NCI-H1694 (cell line): ENCODE measurements at places on chromosomes 3 and 15.

GRCh38 chr3:140702281-140702680 is 24.4 kb downstream of the TRIM42 start:
- DNase-seq = no peak

DNA sequence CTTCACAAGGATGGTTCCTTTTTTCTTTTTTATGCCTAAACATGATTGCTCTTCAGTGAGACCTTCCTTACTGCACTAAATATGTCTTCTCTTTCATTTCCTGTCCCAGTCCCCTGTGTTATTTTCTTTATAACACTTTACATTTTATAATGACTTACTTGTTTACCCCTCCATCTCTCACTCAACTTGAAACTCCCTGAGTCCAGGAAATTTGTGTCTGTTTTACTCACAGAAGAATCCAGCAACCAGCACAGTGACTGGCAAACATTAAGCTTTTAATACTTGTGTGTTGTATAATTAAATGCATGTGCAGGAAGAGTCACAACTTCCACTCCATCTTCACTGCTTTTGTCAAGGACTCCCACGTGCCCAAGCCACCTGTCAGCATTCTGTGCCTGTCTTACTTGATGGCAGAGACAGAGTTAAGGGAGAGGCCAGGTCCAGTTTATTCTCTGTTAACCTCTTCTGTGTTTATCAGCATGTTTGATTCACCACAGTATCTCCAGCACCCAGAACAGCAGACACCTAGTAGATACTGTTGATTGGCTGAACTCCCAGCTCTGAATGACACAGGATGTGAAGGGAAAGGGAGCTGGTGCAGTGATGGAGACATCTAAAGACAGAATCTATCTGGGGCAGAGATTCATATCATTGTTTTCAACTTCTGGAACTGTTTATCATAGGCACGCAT is 42.8 kb downstream of the SSR3 start:
- no peak for DNase-seq

DNA sequence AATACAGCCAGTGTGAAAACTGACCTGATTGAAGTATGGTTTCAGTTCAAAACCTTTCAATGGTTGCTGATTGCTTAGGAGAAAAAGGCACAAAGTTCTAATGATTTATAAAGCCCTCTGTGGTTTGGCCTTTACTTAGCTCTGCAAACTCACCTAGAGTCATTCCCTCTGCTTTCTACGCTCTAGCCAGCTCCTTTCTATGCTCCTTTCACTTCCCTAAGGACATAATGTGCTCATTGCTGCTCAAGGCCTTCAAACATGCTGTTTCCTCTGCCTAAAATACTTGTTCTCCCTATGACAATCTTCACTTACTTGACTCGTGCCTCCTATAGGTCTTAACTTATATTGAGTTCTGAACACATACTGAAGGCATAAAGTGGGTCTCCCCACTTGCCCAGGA is 19.0 kb downstream of the RPL39L start:
- DNase-seq = no peak

DNA sequence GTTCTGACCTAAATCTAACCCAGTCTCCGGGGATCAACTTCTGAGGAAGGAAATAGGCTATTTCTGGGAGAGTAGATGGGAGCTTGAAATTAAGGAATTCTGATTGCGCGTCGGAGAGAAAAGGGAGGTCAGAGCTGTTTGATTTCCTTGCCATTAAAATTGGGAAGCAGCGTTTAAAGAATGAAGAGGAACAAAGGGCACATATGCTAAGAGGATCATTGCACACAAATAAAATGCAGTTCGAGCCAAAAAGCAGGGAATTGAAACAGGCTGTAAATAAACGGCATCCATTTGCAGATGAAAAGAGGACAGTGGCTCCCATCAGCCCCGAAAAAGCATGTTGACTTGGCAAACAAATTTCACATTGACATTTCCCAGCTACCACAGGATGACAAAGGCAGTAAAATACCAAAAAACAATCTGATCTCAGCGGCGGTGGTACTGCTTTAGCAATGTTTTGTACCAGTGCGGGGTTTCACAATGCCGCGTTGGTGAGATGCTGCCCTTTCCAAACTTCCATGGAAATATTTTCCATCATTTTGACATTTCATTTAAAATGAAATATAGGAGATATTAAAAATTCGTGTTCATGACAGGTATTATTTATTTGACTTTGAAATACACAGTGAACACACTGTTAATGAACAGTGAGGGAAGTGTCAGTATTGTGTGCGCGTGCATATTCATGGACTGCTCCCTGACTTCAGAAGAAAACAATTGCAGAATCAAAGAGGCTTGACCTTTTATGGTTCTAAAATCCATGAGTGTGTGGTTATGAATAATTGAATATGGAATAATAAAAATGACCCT is 108.8 kb downstream of the SQOR start:
- DNase-seq = no peak

DNA sequence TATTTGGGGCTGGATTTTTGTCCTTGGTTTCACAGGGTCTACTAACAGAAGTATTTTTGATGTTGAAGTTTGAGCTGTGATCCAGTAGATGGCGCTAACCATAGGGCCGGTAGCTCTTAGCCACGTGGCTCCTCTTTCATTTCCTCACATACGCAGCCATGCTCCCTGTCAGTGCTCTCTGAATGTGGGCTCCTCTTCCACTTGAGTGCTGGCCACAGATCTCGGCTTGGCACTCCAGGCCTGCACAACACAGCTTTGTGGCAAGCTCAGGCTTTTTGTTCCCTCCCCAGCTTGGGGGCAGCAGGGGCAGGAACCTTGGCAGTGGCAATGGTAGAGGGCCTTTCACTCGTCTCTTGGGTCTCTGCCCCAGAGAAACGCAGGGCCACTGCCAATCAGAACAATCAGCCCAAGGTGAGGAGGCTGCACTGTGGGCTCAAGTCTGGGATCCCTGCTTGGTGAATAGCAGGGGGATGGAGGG is 18.6 kb upstream of the DNAAF4 start:
- DNase-seq = no peak

GRCh38 chr3:11381563-11381962 is 109.4 kb downstream of the ATG7 start:
- DNase-seq = no peak

GRCh38 chr15:100723315-100723801 is 121.0 kb downstream of the ASB7 start:
- DNase-seq = no peak

DNA sequence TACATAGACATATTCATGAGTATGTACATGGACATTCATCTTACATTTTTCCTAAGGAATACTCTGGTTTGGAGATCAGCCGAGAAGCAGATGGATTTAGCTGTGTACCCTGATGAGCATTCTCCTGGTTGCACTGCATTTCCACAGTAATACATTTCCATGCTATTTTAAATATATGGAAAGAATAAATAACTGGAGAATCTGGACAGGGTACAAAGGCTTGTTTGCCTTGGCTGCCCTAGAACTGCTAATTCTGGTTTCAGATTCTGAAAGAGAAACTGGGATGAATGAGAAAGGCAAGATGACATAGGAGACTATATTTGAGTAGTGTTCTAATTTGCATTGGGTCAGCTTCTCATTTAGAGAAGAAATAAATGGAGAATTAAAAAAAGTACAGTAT is 190.8 kb upstream of the FAM3D start:
- DNase-seq = no peak

DNA sequence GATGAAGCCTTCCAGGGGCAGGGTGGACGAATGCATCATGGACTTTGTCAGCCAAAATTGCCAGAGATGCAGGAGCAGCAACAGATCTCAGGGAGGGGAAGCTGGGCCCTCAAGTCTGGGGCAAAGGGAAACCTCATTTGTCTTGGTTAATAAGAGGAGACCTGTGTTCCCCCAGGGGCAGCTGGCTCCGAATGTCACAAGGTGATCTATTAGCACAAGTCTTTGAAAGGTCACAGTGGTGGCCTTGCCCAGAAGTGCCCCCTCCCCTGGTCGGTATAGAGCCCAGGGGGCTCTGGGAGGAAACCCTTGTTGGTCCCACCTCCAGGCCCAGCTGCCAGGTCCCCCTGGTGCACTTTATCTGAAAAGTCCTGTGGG is 46.2 kb downstream of the ABTB1 start:
- DNase-seq = no peak

GRCh38 chr15:62164396-62165103 is 535 bp downstream of the C2CD4B start:
- no peak for DNase-seq

DNA sequence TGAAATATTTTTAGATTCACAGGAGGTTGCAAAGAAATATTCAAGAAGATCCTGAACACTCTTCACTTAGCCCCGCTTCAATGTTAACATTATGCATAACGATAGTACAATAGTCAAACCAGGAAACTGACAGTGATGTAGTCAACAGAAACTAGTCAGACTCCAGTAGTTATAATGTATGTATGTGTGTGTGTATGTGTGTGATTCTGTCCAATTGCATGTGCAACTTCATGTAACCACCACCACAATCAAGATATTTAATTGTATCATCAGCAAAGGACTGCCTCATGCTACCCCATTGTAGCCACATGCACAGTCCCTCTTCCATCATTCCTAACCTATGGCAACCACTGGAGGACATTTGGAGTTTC is 77.9 kb downstream of the APBA2 start:
- no peak for DNase-seq

DNA sequence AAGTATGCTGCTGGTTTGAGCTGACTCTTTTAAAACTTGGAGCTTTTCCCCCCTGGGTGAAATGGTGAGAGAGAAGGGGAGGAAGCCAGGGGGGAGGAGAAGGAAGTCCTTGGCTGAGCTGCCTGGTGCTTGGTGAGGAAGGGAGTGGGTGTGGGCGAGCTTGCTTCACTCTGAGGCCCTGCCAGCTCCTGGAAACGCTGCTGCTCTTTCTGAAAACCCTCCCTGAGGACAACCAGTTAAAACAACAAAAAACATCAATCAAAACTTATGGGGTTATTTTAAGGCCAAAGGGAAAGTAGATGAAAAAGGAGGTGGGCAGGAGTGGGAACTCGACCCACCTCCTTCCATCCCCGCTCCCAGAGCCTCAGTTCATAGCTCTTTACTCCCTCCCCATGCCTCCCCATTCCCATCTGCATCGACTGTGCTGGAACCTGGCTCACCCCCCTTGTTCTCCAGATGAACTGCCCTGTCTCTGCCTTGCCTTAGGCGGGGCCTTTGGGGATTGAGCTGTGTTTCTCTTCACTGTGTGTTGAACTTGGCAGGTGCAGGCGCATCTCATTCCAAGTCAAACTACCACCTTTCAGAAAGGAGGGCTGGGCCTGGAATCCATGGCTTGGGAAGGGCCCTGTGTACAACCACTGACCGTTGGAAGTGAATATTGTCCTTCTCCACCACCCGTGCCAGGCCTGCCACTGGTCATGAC is 166.1 kb downstream of the ZNF621 start:
- no peak for DNase-seq

DNA sequence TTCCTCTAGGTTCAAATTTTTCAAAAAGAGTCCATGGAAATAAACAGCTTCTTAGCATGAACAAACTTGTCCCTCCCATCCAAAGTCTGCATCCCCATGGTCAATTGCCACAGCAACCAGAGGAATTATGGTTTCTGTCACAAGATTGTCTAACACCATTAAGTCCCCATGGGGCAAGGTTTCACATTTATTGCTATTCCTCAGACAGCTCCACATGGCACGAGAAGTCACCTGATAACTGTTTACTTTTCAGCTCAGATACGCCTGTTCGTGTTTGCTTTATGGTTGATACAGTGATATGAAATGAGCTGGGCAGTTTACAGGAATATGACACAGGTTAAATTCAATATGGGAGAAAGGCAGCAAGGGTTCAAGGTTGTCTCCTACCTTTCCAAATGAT is 37.9 kb upstream of the MUC13 start:
- DNase-seq = no peak

GRCh38 chr15:80730387-80730786 is 35.3 kb downstream of the ABHD17C start:
- DNase-seq = no peak

DNA sequence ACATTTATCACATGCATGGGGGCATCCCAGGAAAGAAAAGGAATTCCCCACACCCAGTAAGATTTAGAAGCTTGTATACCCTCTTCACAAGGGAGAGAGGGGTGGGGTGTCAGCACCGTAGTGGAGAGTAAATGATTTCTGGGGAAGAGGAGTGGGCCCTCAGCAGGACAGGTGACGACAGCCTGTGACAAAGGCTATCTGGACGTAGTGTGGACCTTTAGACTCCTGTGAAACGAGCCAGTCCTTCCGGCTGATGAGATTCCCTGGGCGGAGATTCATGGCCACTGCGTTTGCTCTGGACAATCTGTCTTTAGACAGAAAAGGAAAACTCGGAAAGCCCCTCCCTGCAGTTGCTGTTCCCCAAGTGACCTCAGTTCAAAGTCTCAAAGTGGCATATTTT is 1.7 kb upstream of the FAM3D start:
- no peak for DNase-seq

- no peak for DNase-seq
These were observed 184.1 kb upstream of the TLE3 start for GRCh38 chr15:70281811-70282307.

DNA sequence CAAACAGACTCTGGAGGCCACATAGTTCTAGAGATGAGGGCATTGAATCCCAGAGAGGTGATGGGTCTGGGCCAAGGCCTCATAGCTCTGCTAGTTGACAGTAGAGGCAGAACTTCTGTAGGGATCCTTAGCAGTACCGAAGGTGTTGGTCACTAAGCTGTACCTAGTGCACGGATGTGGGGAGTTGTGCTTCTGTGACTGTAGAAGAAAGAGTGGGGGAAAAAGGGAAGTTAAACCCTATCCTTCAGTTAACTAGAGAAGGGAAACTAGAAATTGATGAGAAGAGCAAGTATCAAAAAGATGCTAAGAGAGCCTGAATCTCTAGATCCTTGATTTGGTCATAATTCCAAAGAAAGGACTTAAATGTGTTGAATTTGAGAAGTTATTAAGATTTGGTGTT is 186.7 kb downstream of the NFKBIZ start:
- DNase-seq = no peak

GRCh38 chr3:131077904-131078303 is 51.2 kb downstream of the NEK11 start:
- DNase-seq = no peak

- DNase-seq = no peak
These were observed 4.5 kb downstream of the INKA1 start for GRCh38 chr3:49807431-49808114.

GRCh38 chr3:4990069-4990468 is 10.8 kb downstream of the BHLHE40 start:
- no peak for DNase-seq

GRCh38 chr15:81195339-81195864 is 1.3 kb upstream of the IL16 start:
- no peak for DNase-seq

- DNase-seq = no peak
These were observed 260.4 kb downstream of the EPHB1 start for GRCh38 chr3:135055449-135055848.

DNA sequence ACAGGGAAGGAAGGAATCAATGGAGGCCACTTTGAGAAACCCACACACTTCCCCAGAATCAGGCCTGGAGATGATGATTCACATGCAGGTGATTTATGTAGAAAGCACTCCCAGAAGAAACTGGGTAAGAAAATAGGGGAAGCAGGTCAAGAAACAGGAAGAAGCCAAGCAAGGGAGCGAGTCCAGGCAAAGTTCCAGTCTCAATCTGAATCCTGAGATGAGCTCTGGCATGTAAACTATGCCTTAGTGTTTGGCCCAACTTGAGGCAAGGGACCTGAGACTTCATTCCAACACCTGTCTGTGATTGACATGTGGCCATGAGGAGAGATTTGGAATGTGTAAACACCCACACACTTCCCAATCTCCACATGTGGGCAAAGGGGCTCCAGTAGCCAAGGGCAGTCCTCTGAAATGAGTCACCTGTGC is 61.6 kb upstream of the CTNNB1 start:
- no peak for DNase-seq
